ENCODE measurements at places on chromosomes 16 and 17.

DNA sequence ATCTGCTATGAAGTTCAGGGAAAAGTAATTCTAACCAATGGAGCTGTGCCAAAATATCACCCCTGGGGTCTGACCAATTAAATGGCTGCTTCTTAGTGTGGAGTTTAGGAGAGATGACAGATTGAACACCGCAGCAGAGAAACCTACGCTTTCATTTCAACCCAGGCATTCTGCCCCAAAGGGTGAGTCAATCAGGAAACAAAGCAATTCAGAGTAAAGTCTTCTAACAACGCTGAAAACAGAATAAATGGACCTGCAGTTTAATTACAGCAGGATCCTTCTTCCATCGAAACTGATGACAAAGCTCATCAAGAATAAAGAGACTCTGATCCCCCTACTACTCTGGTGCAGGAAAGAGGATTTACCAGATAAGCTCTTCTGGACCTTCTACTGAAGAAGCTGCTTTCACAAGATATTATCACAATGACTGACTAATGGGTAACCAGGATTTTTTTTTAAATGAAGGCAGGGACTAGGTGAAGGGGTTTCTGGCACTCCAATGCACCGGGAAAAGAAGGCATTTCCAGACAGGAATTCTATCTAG, 16.7 kb downstream of the RFFL start:
- DNase-seq = peak; percentile 33

- no peak for DNase-seq
Observed at GRCh38 chr16:76882105-76882504, 308.9 kb upstream of the MON1B start.

DNA sequence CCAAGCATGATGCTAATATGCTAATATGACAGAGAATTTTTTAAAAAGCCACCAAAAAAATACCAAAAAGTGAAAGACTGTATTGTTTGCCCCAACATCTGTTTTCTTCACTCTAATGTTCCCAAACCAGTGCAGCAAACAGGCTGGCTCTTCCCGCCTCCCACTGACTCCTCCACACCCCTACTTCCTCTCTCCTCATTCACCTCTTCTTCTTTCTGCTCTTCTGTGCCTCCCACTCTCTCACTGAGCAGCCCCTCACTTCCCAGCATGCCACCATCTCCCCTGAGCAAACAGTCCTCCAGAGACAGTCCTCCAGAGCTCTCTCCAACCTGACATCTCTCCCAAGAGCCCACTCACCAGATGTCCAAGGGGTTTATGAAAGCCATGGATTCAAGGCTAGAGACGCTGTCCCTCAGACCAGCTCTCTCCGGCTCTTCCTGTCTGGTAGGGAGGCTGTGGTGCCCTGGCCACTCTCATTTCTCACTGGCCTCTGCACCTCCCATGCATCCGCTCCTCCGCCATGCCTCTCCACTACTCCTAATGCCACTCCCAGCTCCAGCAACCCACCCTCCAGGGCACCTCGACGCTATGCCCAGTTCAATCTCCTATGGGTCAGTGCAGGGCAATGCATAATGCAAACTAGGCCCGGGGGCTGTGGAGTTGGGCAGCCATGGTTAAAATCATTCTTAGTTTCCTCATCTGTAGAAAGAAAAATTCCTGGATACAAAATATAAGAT, 52.9 kb downstream of the ANKRD11 start:
- DNase-seq = no peak

DNA sequence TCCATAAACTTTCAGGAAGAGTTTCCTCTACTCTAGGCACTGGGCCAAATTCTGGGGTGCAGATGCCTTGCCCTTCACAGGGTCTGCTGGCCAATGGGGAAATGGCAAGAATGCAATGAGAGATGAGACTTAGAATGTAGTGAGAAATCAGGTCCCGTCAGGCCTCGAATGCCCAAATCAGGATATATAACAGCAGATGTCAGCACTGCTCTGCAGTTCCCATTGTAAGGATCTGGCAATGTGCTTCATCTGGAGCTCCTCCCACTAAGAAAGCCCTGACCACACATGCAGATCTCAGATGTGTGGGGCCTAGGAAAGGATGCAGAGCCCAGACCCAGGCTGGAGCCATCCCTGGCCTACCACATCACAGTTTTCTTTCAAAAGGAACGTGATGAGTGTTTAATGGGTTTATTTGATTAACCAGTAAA, 13.9 kb upstream of the LPCAT2 start:
- no peak for DNase-seq

DNA sequence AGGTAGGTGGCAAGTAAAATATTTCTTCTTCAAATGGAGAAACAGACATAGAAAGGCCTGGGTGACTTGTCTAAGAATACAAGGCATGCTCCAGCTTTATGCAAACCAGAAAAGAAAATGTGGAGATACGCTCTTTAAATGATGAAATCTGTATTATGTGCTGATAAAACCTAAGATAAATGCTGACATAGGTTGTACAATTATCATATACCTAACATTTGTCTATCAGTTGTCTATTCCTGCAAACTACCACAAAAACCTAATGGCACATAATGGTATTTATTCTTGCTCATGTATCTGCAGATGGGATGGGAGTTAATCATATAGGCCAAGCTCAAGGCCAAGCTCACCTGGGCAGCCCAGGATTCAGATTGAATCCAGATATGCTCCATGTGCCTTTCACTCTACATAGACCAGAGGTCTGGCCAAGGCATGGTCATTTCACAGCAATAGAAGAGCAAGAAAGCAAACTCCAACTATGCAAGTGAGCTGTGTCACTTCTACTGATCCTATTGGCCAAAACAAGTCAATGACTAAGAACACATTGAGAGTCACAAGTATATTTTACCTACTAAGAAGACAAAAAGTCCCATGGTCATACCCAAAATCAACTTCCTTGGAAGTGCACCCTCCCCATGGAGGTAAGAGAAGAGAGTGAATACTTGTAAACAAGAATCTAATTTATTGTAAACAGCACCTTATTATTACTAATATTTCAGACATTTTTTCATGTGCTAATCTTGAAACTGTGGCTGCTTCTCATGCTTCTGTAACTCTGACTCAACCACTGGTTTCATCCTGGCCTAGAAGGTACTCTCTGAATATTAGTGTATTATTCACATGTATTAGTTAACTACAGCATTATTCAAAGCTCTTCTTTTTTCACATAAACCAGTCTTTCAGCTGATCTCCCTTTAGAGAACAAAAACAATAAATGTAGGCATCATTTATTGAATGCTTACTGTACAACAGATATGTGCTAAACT, 270.7 kb upstream of the SOX9 start:
- DNase-seq = no peak

DNA sequence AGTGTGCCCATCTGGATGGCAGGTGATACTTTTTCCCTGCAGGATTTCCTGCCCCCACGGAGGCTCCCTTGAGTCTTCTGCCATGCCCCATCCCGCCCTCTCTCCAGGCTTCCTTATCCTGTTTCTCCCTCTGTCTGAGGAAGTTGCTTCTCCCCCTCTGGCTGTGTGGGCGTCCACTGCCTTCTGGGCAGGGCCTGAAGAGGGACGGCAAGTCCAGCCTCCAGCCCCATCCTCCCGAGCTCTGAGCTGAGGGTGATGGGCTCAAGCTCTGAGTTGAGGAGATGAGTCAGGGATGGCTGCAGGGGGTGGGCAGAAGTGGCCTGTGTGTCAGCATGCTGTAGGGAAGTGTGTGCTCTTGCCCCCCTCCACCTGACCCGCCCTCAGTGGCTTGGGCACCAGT, 14.2 kb upstream of the RAP1GAP2 start:
- no peak for DNase-seq

GRCh38 chr16:78133919-78134318, 34.5 kb downstream of the WWOX start:
- DNase-seq = no peak

DNA sequence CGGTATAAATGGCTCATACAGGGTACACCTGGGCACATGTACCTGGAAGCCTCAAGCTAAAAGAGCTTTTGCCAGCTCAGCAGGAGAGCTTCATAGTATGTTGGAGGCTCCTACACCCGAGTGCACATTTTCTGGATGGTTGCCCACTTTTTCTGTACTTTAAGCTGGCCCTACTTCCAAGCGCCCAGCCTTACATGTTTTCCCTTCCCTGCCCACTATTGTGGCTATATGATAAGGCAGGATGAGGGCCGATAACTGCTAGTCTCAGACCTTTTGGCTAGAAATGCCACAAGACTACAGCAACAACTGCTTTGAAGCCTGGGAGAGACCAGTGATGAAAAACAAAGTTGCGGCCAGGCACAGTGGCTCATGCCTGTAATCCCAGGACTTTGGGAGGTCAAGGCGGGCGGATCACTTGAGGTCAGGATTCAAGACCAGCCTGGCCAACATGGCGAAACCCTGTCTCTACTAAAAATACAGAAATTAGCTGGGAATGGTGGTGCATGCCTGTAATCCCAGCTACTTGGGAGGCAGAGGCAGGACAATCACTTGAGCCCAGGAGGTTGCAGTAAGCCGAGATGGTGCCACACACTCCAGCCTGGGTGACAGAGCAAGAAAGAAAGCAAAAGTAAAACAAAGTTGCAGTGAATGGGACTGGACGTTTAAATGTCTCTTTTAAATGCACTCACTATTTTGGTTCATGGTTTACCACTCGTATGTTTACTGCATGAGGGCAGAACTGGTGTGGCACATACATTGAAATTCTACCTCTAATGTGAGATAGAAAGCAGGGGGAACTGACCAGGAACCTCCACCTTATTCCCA, 14.2 kb upstream of the MARCHF10 start:
- no peak for DNase-seq

DNA sequence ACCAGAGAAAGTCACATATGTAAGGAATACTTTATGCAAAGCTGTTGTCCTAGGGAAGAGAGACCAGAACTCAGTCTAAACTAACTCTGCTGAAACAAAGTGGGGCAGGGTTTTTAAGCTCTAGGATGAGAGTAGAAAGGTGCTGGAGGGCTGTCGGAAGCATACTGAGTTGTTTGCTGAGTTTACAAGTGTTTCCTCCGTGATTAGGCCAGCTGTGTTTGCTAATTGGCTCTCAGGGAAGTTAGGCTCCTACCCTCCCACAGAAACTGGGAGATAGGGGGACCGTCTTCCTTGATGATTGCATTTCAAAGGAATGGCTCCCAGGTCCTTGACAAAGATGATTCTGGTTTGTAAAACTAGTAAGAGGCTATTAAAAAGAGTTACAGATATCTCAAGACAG, 24.4 kb upstream of the CRYM start:
- no peak for DNase-seq

- no peak for DNase-seq
Observed at GRCh38 chr16:49712106-49712505, 143.8 kb downstream of the ZNF423 start.

GRCh38 chr16:68447653-68448359, 502 bp downstream of the SMPD3 start:
- no peak for DNase-seq

- DNase-seq = no peak
Observed at GRCh38 chr16:2149630-2150417, 1.4 kb downstream of the RAB26 start.

DNA sequence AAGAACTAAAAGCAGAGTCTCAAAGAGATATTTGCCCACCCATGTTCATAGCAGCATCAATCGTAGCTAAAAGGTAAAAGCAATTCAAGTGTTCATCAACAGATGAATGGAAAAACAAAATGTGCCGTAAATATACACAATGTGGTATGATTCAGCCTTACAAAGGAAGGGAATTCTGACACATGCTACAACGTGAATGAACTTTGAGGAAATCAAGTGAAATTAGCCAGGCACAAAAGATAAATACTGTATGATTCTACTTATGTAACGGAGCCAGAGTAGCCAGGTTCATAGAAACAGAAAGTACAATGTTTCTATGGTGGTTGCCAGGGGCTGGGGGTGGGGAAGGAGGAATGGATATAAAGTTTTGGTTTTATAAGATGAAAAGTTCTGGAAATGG, 57.8 kb upstream of the IL34 start:
- DNase-seq = no peak

GRCh38 chr17:66302761-66303626, 581 bp downstream of the PRKCA start:
- DNase-seq = no peak

DNA sequence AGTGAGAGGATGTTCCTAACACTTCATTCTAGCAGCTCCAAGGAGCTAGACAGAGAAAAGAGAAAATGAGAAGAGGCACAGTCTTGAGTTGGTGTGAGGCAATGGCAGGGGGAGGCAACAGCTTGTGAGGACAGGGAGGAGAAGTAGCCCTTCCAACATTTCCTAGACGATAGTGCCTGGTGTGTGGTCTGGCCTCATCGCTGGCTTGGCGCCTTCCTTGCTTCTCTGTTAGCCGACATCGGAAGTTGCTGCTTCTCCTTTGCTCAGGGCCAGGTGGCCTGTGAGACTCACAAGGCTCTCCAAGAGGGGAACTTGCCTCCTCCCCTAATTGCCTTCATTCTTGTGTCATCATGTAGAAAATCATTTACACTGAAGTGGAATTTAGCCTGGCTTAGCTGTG, 208.7 kb downstream of the MAP2K4 start:
- no peak for DNase-seq

DNA sequence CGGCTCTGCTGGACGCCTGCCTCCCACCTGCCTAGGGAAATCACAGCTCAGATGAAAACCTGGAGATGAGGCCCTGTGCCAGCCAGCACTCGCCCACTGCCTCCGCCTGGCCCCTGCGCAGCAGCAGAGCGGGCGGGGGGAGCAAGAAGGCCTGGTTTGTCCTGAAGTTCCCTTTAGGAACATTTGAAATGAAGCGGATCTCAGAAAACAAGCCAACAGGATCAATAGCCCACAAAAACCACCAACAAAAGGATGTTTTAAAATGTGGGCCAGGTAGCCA, 48.0 kb downstream of the RBFOX3 start:
- DNase-seq = no peak

DNA sequence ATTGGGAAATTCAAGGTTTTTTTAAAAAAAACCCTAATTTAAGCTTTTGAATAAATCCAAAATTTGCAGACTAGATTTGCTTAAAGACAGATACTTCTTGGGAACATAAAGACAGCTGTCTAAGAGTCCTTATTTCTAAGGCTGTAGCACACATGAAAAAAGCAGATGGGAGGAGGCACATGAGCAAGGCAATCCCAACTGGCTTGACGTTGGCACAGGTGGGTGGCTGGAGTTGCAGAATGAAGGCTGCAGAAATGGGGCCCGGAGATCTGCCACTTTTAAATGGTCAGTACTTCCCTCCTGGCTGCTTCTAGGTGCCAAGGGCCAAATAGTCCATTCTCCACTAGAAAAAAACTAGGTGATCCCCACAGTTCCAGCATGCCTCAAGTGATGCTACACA, 4.4 kb downstream of the KIAA0753 start:
- DNase-seq = no peak

DNA sequence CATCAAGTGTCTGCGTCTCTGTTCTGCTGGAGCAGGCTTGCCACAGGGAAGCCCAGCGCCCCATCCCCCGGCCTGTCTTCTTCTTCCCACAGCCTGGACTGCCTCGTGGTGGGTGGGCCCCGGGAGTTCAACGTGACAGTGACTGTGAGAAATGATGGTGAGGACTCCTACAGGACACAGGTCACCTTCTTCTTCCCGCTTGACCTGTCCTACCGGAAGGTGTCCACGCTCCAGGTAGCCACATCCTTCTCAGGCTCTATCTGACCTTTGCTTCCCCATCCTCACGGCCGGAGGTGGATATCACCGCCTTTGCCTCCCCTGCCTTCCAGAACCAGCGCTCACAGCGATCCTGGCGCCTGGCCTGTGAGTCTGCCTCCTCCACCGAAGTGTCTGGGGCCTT, 29.8 kb upstream of the ITGAX start:
- no peak for DNase-seq

All from D721Med (cell line).